ENCODE measurements at places on chromosomes 4 and X. TPM values are rescaled to one million over a fixed set of nuclear protein-coding genes. Genes with fewer than 3 reads are reported as not detected.

The FAM47E gene
- total RNA-seq, result 0.54 TPM

The RHOXF1 gene
- not detected for total RNA-seq

The ZNF141 gene
- 8.4 TPM for total RNA-seq

The FGFBP1 gene
- not detected for total RNA-seq

The USP17L26 gene
- not detected for total RNA-seq

The GNRHR gene
- total RNA-seq, result not detected

The UCP1 gene
- total RNA-seq, result 0.46 TPM

The CLIC2 gene
- not detected for total RNA-seq

The LANCL3 gene
- 0.22 TPM for total RNA-seq

The YY2 gene
- 2.0 TPM for total RNA-seq
